ENCODE measurements at places on chromosomes 7 and 10.

DNA sequence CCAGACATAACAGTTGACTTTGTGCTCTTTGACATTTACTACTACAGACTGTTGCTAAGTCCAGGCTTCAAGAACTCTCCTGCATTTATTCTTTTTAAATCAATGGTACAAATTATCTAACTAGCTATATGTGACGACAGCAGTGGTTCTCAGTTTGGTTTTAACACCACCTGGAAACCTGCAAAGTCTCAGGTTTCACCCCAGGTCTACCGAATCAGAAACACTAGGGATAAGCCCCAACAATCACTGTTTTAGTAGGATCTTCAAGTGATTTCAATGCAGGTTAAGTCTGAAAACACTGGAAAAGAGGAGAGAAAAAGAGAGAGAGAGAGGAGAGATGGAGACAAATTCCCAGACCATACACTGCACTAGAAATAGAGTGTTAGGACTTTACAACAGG is 519.0 kb downstream of the PCDH15 start:
- no peak for DNase-seq

- DNase-seq, result no peak
These were observed 338.1 kb downstream of the ACTR3B start for GRCh38 chr7:153097511-153098201.

DNA sequence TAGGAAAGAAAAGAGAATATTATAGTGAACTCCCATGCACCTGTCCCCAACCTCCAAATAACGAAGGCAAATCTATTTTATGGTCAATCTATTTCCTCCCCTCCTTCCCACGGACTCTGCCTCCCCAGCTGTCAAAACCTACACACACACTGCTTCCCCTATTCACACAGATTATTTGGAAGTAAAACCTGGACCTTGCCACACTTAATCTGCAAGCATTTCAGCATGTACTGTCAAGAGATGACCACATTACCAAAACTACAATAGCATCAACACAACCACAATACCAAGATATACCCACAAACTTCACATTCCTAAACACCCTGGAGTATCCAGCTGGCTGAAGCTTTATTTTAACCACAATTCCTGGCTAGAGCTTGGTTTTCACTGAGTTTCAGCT is 27.8 kb upstream of the KCNK18 start:
- no peak for DNase-seq

GRCh38 chr7:81330108-81330507 is 411.3 kb upstream of the SEMA3C start:
- no peak for DNase-seq

DNA sequence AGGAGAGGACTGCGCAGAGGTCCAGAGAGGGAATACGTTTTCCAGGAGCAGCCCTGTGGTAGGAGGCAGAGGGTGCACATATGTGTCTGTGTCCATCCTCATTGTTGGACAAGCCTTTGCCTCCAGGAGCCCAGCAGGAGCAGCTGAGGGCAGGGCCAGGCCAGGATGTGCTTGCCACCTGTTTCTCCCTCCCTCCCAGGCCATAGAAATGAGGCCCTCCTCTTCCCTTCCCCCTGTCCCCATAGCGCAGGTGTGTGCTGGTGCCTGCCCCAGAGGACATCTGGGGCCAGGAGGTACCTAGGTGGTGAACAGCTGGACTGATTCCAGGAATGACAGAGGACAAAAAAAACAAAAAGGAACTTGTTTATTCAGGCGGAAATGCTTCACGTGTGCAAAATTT is 10.5 kb upstream of the CXCL12 start:
- no peak for DNase-seq

DNA sequence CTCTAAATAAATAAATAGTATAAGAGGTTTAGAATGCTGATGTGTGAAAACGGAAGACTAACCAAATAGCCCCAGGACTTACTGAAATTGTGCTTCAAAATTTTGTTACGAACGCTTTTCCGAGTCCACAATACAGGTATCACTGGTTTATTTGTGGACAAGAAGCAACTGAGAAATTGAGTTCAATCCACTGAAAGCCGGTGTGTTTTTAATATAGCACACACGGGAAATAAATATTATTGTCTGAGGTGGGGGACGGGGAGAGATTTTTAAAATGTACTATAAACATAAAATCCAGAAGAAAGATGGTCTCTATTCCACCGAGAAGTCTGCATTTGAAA is 598 bp downstream of the SLC16A12 start:
- no peak for DNase-seq

- no peak for DNase-seq
These were observed 58.0 kb upstream of the STARD3NL start for GRCh38 chr7:38120076-38120475.

DNA sequence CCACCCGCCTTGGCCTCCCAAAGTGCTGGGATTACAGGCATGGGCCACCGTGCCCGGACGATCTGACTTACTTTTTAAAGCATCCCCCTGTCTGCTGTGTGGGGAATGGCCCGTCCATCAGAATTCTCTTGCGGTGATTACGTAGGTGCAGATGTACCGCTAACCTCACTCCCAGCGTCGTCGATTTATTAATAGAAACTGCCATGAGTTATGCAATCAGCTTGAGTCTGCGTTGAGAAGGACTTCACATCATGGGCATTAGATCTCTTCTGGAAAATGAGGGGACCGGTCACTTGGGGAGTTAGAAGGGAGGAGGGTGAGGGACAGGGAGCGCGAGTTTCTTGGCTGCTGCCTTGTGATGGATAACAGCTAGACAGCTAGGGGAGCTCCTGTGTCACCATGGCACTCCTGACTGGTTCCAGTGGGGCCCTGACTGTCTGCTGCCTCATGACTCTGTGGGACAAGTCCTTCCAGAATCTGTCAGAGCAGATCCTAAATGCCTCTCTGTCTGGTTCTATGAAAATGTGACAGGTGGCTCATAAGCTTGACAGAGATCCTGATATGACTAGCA is 35.2 kb downstream of the POR start:
- no peak for DNase-seq

Measured in T-cell (primary cell).